ENCODE measurements at places on chromosomes 7 and 10.
A peak's percentile ranks its signal among the peaks of the same experiment; 100 is the strongest.

- no peak for DNase-seq
These were observed 1.8 kb downstream of the ADARB2 start for GRCh38 chr10:1735562-1735961.

DNA sequence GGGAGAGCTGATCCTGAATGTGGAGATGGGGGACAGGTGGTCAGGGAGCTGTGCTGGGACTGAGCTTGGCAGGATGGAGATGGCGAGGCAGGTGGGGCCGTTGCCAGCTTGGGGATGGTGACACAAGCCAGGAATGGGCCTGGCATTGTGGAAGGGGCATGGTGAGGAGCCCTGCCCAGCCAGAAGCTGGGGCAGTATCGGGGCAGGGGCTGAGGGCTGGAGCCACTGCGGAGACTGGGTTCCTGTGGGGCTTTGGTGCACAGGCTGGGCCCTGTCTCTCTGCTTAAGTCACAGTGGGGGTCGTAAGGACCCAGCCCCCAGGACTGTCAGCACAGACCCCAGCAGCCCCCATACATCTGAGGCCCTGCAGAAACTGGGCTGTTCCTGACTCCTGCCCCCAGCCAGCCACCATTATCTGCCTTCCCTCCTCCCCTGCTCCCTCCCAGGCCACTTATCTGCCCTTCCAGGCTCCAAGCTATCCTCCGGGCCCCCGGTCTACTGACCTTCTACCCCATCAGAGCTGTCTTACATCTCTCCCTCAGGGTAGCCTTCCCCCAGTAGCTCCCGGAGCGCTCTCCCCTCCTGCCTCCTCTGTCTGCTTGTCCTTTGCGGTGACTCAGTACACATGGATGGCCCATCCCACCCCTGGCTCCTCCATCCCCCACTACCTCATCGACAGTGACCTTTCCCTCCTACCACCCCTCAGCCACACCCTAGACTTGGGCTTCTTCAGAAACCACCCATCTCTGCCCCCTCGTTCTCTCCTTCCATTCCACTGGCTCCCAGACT is 44.2 kb downstream of the PPIF start:
- no peak for DNase-seq

- DNase-seq, result no peak
These were observed 200.8 kb downstream of the TNS3 start for GRCh38 chr7:47381134-47381495.

- DNase-seq, result no peak
These were observed 185.9 kb upstream of the AGR3 start for GRCh38 chr7:17067691-17068090.

GRCh38 chr10:82319562-82319961 is 444.6 kb downstream of the NRG3 start:
- no peak for DNase-seq

DNA sequence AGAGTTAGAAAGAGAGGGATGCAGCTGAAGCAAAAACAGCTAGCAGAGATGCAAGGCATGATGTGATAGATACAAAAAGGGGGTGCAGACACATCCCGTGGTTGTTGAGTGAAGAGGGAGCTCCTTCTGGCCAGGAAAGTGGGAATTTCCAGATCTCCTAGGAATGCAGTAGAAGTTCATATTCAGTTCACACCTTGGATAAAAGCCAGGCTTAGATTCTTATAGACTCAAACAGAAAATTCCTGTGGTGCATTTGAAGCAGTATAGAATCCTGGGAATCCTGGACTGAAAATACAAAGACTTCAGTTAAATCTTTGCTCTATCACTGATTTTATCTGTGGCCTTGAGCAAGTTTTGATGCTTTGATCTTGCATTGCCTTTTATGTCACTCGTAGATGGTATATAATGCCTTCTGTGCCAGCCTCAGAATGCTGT is 33.9 kb downstream of the SGPL1 start:
- DNase-seq, result no peak

DNA sequence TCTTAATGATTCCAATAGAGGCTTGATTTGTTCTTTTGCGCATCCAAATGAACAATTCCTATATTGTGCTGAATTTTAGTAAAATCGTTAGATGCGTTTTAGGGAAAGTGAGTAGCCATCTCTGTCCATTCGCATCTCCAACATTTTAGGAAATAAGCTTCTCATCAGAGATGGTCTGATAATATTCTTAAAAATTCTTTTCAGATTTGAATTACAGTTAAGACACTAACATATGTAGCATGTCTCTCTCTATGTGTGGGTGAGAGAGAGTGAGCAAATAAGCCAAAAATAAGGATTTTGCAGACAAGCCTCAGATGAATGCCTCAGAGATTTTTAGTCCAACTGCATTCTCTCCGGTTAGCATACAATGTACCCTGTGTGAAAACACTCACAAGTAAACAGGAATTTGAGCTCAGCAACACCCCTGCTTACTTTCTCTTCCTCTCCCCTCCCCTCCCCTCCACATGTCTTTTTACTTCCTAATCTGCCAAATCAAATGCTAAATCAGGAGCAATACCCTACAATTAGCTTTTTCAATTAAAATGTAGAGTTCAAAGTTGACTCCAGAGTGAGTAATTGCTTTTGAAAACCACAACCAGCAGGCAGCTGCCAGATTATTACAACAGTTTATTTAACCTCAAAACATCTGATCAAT is 354.4 kb downstream of the CRPPA start:
- no peak for DNase-seq

- DNase-seq, result no peak
These were observed 202.7 kb downstream of the TAX1BP1 start for GRCh38 chr7:27942711-27943110.

- DNase-seq, result no peak
These were observed 32.4 kb downstream of the TACC2 start for GRCh38 chr10:122021379-122021778.

DNA sequence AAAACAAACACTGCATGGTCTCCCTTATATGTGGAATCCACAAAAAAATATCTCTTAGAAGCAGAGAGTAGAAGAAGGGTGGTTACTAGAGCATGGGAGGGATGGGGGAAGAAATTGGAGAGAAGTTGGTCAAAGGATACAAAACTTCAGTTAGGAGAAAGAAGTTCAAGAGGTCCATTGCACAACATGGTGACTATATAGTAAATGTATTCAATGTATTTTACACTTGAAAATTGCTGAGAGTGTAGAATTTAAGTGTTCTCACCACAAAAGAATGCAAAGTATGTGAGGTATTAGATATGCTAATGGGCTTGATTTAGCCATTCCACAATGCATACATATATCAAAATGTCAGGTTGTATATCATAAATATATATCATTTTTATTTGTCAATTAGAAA is 232.0 kb upstream of the CELF2 start:
- DNase-seq, result no peak

- no peak for DNase-seq
These were observed 91.7 kb downstream of the SLC16A9 start for GRCh38 chr10:59617996-59618395.

GRCh38 chr10:86225103-86225782 is 141.4 kb downstream of the GRID1 start:
- DNase-seq, result no peak

- DNase-seq, result peak; percentile 75
These were observed 200.3 kb downstream of the PRPF18 start for GRCh38 chr10:13787015-13787421.

DNA sequence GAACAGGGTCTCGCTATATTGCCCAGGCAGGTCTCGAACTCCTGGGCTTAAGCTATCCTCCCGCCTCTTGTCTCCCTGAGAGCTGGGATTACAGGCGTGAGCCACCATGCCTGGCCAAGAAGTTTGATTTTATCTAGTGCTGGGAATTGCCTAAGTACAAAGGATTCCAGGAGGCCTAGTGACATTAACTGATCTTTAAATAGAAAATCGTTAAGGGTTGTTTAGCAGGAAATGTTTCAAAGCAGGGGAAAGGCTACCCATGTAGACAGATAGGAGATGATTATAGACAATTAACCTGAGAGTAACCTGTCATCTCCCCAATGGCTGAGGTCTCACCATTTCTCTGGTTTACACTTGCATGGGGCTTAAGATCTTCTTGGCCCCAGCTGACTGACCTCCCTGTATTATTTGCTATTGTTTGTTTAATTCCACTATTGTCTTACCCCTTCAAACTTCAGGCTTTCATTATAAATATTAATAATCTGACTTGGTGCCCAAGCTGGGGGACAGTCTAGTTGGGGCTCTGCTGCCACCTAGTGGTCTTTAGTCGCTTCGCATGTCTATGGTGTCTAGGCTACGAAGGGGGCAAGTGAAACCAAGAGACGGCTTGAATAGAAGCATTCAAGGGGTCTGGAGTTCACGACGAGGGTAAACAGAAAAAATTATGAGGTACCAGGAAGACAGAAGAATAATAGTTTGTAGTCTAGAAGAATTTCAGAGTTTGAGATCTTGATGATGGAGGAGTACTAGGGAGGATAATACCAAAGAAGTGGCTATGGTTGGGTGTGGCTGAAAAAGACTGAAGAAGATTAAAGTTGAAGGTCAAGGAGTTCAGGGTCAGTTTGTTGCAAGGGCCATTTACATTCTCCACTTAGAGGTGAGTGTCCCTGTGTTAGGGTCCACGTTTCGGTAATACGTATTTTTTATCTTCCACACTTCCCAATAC is 40.4 kb upstream of the BPGM start:
- peak; percentile 55 for DNase-seq

GRCh38 chr7:94632338-94633013 is 23.5 kb downstream of the SGCE start:
- no peak for DNase-seq

DNA sequence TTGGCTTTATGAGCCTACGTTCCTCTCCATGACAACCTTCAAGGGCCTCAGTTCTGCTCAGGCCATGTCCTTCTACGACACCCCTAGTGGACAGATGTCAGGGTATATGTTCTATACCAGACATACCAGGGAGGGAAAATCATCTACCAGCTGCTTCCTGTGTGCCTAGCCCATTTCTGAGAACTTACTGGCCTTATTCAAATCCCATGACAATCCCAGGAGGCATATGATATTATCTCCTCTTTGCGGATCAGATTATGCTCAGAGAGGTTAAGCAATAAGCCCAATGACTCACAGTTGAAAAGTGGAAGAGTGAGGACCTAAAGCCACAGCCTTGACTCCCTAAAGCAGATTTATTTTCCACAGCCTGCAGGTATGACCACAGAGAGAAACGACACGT is 139.3 kb downstream of the GLI3 start:
- no peak for DNase-seq

DNA sequence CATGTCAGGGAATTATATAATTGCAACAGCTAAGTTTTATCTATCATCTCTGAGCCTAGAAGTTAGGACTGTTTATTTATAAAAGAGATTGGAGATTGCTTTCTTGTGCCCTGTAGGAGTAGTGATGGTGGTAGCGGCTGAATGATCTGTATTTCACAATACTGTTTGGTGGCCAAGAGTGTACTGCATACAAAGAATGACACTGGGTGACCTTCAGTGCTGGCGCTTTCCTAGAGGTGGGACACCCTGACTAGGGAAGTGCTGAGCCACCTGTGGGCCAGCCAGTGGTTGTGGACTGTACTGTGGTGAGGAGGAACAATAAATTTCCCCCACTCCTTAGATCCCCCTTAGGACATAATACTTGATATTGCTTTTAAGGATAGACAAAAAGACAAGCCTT is 53.0 kb downstream of the COPG2 start:
- no peak for DNase-seq

DNA sequence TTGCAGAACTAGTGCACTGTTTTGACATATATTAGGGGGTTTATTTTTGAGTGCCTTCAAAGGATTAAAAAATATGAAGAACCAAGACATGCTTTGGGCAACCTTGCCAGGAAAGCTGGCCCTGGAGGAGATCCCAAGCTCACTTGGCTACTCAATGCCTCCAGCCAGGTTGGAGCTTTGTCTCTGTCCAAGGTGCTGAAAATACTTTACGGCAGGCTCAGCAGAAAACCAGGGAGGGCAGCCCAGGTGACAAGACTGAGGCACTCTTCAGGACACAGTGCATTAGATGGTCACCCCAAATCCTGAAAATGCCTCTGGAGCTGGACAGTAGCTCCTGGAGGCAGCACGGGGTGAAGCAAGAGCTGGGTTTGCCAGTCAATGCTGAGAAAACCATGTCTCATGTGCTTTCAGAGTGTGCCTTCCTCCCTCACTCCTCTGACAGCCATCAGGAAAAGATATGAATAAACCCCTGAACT is 5.8 kb upstream of the KCNH2 start:
- peak; percentile 32 for DNase-seq

- DNase-seq, result no peak
These were observed 29.4 kb downstream of the TAS2R41 start for GRCh38 chr7:143507094-143507518.

GRCh38 chr7:55181762-55182161 is 162.9 kb downstream of the EGFR start:
- no peak for DNase-seq

DNA sequence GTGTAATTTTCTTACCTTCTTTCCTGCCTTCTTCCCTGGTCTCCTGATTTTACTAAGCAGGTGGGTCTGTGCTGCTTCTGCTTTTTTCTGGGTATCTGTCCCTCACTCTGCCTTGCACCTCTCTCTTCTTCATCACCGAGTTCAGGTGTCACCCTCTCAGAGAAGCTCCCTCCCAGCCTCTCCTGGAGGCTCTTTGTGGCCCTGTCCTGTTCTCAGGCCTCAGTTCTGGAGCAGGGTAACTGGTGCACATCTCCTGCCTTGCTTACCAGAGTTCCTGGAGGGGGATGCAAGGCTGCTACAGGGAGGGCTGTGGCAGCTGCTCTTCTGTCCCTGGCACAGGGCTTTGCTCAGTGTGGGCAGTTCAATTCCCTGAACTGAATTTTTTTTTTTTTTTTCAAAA is 66.1 kb downstream of the RBM33 start:
- DNase-seq, result no peak

DNA sequence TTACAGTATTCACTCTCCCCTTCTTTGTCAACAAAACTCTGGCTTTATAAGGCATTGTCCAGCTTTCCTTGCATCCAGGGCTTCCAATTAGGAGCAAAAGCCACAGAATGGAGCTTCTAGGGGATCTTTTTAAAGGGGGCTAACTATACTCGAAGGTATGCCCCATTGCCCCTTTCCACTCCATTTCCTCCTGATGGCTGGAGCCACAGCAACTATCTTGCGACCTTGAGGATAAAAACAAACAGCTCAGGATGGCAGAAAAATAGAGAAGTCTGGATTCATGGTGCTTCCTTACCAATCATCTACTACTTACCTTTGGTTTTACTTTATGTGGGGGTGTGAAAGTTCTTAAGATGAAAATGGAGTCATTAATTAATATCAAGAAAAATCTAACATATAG is 206.3 kb upstream of the PODXL start:
- no peak for DNase-seq

GRCh38 chr7:3336042-3336665 is 35.1 kb downstream of the SDK1 start:
- no peak for DNase-seq

- DNase-seq, result no peak
These were observed 175.6 kb downstream of the HDAC9 start for GRCh38 chr7:18671176-18671575.

DNA sequence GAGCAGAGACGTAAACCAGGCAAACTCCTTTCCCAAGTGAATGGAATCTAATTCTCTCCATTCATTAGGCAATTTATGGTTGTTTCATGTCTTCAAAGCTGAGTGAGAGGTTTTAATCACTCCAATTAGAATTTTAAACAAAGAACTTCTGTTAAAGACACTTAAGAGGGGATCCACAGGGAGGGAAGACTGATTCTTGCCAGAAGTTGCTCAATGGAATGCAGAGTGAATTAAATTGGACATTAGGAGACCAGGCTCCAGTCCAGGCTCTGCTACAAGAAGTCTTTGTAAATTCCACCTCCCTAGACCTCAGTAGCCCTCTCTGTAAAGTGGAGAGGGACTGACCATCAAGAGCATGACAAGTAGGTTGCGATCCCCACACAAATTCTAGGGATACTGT is 130.7 kb upstream of the TMEM72 start:
- no peak for DNase-seq

- DNase-seq, result no peak
These were observed 47.9 kb downstream of the SEPTIN7 start for GRCh38 chr7:35848725-35849124.

Data from activated CD4-positive, alpha-beta T cell treated with anti-CD3 and anti-CD28 coated beads, Interleukin-2, amount 50 U/mL, for 1 hour (primary cell).